Non-pigmented ciliary epithelial cell (primary cell): ENCODE measurements at places on chromosomes 2 and 18.
A peak's percentile ranks its signal among the peaks of the same experiment; 100 is the strongest.

GRCh38 chr2:171531836-171532450 lies 9.7 kb downstream of the CYBRD1 start:
- no peak for DNase-seq

DNA sequence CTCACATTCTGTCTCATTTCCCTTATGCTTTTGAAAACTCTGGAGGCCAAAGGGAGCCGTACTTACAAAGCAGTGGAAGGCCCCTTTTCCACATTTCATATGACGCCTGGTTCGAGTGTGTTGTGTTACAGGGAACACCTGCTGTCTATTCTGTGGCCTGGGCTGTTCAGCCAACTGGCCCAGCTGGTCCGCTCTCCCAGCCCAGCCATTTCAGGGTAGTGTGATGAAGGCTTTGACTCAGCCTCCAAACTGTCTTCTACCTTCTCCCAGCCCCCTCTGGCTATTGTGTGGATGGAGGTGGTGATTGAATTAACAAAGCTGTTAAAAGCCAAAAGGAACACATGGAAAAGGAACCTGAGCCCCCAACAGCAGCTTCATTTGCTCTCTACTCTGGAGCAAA lies 233.8 kb downstream of the ICOS start:
- DNase-seq = no peak

DNA sequence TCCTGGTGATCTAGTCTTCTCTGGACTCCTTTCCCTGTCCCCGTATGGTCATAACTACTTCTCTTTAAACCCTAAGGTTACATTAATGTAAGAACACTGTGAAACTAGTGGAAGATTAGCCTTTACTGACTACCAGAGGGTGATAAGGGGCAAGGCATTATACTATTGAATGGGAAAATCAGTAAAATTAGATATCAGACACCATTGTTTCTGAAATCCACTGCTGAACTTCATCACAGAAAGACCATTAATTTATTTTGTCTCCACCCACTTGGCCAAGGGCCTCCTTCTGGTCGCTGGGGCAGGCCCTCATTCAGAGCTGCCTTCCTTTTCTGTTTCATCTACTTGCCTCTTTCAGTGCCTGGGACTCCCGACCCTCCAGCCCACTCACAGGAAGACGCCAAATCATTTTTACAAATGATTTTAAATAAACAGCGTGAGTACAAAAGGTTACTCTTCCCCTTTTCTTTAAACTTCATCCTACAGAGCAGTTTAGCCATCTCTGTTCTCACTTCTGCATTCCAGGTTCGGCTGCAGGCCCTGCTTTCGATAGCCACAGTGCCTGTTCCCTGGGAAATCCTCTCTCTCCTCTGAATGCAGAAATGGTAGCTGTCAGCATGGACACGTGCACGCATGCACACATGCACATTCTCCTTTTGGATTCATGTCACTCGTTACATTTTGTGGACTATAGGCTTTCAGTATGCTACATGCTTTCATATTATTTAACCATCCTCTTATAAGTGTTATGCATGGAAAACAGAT lies 70.3 kb upstream of the DOCK10 start:
- no peak for DNase-seq

DNA sequence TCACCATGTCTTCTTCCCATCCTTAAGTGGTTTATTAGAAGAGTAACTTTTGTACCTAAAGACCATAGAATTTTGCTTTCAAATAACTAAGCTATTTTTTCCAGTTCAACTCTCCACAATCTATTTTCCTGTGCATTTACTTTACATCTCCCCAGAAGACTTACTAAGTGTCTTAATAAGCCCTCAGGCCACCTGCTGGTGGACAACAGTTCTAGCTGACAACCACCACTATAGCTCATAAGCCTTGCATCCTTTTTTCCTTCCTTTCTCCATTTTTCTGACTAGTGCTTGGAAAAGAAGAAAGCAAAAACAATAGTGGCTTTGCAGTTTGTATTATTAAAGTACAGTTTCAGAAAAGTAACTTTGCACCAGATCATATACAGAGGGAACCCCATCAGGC lies 149.5 kb upstream of the TMEM200C start:
- no peak for DNase-seq

DNA sequence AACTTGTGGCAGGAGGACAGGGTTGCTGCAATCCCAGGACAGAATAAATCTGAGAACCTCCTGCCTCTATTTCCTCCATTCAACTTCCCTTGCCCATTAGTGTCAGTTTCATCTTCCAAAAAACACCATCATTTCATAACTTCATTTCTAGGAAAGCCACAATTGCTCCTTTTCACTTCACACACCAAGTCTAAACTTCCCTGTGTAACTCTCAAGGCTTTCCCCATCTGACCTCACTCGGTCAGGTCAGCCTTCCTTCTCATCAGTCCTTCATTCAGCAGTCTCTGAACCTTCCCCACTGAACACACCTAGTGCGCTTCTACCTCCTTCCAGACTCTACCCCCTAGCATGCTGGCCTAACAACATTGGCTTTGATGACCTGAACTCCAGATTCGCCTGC lies 35.8 kb downstream of the TCF7L1 start:
- no peak for DNase-seq

- DNase-seq = no peak
Observed at GRCh38 chr2:99000708-99001107, 64.7 kb upstream of the CRACDL start.

GRCh38 chr18:63603772-63604171 lies 16.6 kb downstream of the SERPINB13 start:
- DNase-seq = peak; percentile 13

DNA sequence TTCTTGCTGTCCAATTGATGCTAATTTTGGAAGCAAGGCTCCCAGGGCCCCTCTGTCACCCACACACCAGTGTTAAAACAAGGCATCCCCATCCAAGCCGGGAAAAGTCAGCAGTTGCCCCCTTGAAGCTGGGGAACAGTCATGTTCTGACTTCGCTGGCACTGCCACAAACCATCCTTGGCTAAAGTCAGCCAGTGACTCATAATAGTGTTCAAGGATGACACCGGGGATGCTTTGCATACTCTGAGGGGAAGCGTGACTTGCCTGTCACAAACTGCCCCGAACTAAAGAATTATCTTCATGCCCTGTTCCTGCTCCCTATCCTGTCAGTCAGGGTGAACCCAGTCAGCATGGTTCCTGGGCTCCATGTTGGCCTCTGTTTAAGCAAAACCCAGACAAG lies 37.0 kb downstream of the TGFA start:
- no peak for DNase-seq

GRCh38 chr18:62438018-62438329 lies 84.9 kb upstream of the ZCCHC2 start:
- no peak for DNase-seq

DNA sequence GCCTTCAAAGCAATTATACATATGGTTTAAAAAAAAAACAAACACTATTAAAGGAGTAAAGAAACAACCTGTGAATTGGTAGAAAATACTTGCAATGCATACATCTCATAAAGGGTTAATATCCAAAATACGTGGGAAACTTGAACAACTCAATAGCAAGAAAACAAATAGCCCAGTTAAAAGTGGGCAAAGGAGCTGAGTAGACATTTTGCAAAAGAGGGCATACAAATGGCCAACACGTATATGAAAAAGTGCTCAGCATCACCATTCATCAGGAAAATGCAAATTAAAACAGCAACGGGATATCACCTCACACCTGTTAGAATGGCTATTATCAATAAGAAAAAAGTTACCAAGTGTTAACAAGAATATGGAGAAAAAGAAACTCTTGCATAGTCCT lies 298.3 kb upstream of the RBMS1 start:
- DNase-seq = no peak

- no peak for DNase-seq
Observed at GRCh38 chr2:152097290-152097800, 1.5 kb downstream of the CACNB4 start.

DNA sequence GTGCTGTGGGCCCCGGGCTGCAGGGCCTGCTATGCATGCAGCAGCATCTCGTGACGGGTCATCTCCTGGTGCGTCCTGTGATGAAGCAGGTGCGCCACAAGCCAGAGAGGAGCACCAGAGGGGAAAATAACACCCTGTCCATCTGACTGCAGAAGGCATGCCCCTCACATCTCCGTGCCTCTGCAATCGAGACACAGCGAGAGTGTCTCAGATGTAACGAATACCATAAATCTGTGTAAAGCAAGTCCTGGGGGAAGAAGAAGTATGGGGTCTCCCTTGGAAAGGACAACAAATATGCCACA lies 137.5 kb downstream of the PTGR3 start:
- DNase-seq = no peak

GRCh38 chr18:26714739-26715138 lies 150.8 kb downstream of the AQP4 start:
- DNase-seq = no peak

DNA sequence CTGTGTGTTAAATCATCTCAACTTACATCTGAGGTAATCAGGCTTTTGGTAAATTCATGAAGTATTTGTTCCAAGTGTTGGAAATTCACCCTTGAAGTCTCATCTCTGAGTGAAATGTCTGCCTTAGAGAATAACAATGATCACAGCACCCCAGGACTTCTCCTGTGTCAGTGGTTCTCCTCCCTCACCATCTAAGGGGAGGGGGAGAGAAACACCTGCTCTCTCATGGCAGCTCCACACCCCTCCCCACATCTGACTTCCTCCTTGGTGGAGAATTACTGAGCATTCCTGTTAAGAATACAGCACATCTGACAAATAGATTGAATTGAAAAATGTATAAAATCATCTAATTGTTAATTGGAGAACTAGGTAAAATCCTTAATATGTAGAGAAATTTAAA lies 532.1 kb downstream of the RNF144A start:
- DNase-seq = no peak

GRCh38 chr2:20456636-20457426 lies 10.0 kb downstream of the RHOB start:
- DNase-seq = no peak

DNA sequence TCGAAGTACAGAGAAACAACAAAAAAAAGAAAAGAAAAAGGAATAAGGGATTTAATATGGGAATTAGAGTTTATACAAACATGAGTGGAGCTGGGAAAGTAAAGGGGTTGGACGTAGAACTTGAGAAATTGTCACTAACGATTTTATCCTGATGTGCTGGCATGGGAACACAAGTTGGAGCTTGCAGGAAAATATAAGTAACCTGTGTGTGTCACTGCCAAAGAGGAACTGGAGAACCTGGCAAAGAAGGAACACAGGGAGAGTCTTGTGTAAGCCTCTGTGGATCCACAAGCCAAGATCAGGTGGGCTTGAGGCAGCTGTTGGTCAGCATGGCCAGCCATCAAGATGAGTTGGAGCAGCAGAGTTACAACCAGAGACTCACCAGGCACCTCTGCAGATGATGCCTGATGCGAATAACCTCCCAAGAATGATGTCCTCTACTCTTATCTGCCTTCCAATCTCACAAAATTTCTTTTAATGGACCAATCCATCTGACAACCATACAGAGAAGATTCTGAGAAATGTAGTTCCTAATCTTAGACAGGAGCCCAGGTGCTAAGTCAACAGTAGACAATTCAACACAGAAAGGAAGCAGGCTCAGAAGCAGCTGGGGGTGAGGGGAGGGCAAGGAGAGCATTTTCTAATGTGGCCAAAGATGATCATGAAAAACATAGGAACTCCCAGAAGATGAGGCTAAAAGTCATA lies 77.0 kb upstream of the SPOPL start:
- DNase-seq = no peak

DNA sequence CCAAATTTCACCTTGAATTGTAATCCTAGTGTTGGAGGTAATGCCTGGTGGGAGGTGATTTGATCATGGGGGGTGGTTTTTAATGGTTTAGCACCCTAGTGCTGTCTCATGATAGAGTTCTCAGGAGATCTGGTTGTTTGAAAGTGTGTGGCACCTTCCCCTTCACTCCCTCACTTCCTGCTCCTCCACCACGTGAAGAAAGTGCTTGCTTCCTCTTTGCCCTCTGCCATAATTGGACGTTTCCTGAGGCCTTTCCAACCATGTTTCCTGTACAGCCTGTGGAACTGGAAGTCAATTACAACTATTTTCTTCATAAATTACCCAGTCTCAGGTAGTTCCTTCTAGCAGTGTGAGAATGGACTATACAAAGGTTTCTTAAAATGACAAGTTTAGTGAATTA lies 251.8 kb upstream of the NETO1 start:
- DNase-seq = no peak

DNA sequence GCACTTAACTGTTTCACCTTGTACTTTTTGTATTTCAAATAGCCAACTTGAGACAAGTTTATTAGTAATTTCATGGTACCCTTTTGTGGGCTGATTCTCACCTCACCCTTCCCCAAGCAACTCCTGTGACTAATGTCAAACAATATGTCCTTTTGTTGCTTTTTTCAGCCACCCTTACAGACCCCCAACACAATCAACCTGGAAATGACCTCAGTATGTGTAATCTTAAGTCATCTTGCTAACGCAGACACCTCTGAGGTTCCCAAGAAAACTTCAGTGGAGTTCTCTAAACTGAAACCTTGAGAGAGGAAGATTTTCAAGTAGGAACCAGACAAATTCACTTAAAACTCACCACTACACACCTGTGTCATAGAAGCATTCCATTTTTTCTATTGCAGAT lies 69.5 kb downstream of the KYNU start:
- DNase-seq = no peak

- DNase-seq = no peak
Observed at GRCh38 chr2:235052514-235053354, 100.9 kb downstream of the SH3BP4 start.

DNA sequence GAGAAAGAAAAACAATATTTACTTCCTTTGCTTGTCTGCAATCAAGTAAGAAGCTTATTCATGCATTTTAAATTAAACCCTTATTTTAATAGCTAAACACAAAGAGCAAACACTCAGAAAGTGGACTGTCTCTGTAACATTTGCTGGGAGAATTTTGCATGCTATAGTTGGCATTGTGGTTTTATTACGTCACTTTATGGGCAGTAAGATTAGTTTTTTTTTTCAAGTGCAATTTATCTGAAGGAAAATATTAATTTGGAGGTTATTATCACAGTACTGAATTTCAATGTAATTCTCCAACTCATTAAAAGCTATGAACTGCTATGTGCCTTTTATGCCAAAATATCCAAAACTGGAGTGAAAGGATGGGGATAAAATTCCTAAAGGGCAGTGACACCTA lies 103.3 kb downstream of the TMEFF2 start:
- no peak for DNase-seq

GRCh38 chr18:50806208-50806616 lies 13.6 kb downstream of the MRO start:
- no peak for DNase-seq

DNA sequence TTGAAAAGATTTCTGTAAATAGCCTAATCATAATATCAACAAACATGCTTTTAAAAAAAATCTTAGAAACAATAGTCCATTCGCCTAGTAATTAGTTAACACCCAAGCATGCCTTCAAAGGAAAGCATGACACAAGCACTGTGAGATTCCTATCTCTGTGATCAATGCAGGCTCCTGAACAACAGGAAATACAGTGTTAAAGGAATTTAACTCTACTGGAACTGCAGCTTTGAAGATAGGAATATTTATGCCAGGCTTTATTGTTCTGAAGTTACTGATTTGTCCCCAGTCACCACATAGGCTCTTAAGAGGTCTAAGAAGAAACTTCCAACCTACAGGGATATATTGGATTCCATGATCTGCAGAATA lies 15.4 kb upstream of the FAM124B start:
- DNase-seq = no peak

DNA sequence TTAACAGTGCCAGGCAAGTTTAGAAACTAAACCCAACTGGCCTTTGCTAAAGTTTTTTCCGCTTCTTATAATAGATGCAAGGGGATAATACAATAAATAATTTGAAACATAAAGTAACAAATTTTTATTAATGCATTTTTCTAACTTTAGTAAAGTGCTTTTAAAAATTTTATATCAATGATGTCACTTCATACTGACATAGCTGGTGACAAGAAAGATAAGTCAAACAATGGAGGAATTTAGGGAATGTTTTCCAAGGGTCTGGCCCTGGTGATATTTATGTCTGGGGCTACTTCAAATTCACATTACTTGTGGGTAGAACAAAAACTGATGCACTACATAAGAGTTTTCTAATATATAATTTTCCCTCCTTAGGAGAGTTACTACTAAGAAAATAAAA lies 61.2 kb upstream of the CBLN2 start:
- no peak for DNase-seq
